ENCODE measurements at places on chromosomes 13 and 19.

DNA sequence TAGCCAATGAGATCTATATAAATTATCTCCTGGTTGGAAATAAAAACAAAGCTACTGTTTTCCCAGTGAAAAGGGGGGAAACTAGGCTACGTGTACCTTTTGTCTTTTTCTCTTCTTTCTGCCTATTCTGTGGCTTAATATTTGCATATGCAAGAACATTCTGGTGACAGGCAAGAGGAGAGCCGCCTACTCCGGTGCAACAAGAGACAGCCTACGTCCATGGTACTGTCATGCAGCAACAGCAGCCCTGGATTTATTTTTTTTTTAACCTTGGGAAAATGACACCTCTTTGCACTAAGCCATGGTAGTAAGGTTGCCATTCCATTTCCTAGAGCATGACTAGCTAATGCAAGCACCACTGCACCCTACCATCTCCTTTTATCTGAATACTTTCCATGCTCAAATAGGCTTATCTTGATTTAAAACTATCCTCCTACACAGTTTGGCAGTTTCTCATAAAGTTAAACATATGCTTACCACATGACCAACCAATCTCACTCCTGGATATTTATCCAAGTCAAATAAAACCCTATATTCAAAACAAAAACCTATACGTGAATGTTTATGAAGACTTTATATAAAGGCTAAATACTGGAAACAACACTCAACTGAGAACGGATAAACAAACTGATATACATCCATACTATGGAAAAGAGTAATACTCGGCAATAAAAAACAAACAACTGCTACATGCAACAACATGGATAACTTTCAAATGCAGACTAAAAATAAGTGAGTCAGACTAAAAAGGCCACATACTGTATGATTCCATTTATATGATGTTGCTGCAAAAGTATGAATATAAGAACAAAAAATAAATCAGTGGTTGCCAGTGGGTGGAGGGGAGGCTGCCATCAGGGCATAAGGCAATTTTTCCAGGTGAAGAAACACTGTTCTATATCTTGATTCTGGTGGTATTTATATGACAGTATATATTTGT is 17.3 kb downstream of the NUFIP1 start:
- no peak for DNase-seq

- DNase-seq = peak; percentile 70
Observed at GRCh38 chr19:1279782-1280341, 4.5 kb downstream of the FAM174C start.

DNA sequence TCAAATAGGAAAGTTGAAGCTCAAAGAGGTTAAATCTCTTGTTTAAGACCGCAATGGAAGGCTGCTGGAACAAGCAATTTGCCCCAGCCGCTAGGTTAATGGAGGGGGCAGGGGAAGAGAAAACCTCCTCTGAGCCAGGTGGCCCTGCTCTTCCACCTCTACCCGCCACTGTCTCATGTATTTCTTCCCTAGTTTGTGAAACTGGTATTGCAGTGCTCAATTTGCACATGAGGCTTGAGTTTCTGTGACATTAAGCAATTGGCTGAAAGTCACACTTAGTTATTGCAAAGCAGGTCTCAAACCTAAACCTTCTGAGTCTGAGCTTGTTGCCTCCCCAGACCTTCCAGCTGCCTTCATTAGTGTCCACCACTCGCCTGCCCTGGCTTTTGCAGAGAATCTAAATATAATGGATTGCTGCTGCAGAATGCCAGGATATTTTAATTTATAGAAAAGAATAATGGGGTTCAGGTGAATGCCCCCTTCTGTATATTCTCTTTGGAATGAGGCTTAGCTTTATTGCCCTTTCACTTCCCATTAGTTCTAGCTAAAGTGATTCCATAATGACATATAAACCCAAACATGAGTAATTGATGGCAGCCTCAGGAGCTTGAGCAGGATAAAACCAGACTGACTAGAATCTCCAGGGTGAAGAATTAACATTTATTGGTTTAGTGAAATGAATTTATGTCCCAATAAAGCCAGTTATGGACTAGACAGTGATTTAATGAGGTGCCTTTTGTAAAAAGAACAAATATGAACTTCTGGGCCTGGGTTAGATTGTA is 27.0 kb upstream of the OLFM4 start:
- no peak for DNase-seq

GRCh38 chr19:5632241-5632612 is 9.3 kb downstream of the SAFB start:
- DNase-seq = no peak

DNA sequence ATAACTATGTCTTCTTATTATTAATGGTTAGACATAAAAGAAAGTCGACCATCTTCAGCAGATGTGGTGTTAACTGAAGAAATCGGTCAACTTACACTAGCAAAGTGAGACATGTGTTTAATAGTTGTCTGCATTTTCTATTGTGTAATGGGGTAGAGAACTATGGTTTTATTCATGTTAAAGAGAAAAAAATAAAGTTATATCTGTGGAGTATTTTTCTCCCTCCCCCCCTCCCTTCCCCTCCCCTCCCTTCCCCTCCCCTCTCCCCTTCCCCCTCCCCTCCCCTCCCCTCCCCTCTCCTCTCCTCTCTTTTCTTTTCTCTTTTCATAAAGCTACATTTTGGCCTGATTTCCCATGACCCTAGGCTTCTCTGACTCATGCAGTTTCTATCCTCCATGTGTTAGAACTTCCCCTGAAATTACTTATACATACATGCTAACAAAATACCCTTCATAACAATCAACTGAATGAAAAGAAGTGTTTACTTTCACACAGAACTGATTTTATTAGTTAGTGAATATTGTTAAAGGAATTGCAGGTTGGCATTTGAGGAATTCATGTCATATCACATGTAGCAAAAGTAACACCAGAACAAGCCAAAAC is 1431.0 kb upstream of the ATXN8OS start:
- DNase-seq = no peak

DNA sequence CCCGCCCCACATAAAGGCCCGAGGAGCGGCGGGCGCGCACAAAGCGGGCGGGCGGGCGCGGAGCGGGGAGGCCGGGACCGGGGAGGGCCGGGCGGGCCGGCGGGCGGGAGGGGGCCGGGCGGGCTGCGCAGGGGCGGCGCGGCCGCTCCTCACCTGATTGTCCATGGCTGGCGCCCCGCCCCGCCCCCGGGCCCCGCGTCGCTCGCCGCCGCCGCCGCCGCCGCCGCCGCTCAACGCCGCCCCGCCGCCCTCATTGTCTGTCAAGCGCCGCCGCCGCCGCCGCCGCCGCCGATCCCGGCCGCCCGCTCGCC is 200 bp downstream of the MLLT1 start:
- no peak for DNase-seq

GRCh38 chr13:95503662-95504061 is 48.9 kb upstream of the CLDN10 start:
- DNase-seq = no peak

DNA sequence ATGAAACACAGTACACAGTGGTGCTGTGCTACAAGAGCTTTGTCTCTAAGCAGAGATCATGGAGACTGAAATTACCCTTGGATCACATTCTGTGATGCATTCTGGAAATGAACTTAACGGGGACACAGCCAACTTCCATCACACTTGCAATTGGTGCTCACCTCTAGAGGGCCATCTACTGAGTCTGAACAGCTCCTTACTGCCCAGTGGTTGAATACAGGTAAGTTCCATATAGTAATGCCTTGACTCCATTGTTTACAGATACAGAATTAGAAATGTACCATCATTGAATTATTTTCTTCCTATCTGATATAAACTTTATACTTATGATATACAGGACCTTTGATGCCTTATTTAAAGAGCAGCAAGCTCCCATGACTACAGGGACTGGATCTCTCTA is 686.4 kb downstream of the PCDH9 start:
- DNase-seq = no peak

DNA sequence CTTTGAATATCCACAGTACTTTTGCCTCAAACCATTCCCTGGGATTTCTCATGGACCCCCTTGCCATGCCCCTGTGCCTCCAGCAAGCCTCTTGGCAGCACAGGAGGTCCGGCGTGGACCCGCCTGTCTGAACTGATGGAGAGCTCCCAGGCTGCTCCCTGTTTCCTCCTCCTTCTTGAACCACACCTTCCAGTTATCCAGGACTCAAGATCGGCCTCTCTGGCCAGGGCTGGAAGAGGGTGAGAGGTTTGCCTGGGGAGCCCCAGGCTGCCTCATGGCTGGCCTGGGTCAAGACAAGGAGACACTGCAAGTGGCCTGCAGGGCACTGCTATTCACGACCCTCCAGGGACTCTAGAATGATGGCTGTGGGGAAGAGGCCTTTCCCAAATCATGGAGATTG is 93.6 kb upstream of the WASF3 start:
- no peak for DNase-seq

GRCh38 chr13:98275681-98276171 is 98.7 kb upstream of the RNF113B start:
- no peak for DNase-seq

GRCh38 chr19:5339950-5340636 is 519 bp downstream of the PTPRS start:
- no peak for DNase-seq

- DNase-seq = no peak
Observed at GRCh38 chr13:65725006-65725405, 1505.1 kb downstream of the PCDH9 start.

GRCh38 chr13:23477101-23477500 is 43.6 kb upstream of the SACS start:
- DNase-seq = no peak

Measured in activated T-cell treated with anti-CD3 and anti-CD28 coated beads for 1 hour (primary cell).